ENCODE measurements at places on chromosomes 4 and X.

GRCh38 chrX:103254171-103254824, 657 bp downstream of the TCEAL8 start:
- DNase-seq: peak; percentile 49

DNA sequence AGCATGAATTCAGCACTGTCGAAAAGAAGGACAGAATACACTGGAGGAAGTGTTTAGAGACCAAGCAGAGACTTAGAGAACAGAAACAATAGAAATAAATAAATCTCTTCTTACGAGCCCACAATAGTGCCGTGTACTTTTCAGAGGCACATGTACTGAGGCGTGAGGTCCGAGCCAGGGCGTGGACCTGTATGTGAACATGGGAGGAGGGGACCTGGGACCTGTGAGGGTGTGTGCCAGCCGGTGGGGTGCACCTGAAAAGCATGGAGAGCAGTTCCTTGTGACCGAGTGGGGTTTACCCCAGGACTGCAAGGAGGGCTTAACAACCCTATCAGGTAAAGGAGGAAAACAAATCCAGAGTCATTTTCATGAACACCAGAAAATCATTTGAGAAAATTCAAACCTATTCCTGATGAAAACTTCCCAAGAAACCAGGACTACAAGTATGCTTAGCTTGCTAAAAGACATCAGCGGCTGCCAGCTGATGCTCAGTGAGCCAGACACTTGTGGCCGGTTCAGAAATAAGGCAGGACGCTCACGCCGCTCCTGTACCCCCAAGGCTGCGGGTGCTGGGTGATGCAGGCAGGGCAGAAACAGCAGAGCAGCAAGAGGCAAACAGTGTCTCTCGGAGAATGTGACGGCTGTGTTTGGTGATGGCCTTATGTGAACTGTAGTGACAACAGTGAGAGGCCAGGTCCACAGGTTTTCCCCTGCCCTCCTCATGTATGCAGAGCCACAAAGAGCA, 37.1 kb downstream of the NELFA start:
- no peak for DNase-seq

- DNase-seq: no peak
Measured at GRCh38 chr4:140266958-140267568, 106.4 kb upstream of the SCOC start.

DNA sequence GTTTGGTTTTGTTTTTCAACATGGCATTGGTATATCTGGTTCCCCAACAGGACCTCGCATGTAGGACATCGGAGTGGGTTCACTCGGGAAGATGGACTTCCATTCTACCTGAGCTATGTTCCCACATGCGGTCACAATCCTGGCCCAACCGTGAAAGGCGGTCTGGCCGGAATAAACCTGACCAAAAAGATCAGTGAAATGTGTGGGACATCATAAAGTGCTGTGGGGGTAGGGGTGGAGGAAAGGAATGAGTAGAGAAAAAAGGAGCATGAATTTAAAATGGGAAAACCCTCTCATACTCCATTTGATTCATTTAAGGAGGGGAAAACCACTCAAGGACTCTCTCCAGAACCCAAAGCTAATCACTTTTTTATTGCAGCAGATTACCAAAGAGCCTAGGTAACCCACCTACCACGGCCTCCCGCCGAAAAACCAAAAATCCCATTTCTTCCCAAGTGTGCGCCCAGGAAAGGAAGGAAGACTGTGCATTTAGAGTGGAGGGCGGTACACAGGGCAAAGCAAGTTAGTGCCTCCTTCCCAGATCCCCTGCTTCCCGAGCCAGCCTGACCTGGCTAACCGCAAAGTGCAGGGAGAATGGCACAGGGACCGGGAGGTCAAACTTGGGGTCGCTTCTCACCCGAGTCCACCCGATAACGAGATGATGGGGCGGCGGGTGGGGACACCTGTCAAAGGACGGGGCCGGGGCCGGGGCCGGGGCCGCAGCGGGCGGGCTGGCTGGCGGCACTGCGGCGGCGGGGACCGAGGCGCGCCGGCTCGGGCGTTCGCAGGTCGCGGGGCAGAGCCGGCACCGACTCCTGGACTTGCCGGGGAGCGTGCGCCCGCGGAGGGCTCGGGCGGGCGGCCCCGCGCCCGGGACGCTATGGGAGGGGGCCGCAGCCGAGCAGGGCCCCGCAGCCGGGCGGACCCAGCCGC, 669 bp downstream of the TMEM150C start:
- no peak for DNase-seq

- no peak for DNase-seq
Measured at GRCh38 chr4:77706717-77707116, 101.1 kb downstream of the CXCL13 start.

DNA sequence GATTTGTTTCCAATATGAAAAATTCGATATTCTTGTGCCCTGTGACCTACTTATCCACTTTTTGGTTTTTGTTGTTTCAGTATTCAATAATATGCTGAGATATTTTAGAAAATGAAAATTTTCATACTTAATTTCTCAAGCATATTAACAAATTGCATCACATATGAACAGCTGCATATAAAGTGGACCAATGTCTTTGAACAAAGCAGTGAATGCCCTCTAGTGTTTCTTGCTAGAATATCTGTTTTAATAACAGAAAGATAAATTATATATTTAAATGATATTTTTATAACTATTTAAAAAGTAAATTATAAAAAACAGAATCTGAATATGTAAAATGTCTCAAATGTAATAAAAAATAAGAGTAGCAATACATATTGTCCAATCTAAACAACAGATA, 31.7 kb upstream of the INTU start:
- DNase-seq: no peak

DNA sequence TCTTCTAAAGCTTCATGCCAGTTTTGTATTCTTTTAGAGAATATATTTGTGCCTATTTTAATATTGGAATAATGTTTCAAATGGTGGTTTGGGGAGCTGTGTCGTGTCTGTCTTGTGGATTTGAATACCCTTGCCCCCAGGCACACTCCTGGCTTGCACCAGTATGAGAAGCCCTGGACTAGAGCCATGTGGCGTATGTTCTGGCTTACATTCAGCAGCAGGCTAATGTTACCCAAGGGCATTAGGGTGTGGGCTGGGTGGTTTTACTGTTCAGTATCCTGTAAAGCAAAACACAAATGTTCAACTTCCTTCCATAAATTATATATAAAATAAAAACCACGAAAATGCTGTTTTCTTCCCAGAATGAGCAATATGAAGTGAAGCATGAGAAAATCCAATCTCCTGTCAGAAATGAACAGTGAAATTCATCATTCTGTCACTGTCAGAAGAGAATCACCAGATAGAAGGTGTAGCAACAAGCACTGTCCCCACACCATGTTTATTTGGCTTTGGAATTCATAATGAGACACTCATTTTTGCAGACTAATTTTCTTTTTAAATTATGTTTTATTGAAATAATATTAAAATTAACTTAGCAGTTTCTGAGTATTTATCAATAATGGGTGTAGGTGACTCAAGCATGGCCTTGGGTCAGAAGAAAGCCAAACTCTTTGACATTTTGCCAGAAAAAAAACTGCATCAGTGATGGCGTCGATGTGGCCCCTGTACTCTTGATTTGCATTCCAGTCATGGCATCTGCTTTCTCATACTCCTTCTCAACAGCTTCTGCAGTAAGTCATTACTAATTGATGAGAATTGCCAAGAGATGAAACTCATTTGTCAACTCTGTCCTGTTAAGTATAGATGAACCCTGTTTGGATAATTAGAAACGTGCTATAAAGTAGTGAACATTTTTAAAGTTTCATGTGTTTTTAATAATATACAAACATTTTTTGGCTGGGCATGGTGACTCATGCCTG, 43.8 kb downstream of the WWC2 start:
- no peak for DNase-seq

DNA sequence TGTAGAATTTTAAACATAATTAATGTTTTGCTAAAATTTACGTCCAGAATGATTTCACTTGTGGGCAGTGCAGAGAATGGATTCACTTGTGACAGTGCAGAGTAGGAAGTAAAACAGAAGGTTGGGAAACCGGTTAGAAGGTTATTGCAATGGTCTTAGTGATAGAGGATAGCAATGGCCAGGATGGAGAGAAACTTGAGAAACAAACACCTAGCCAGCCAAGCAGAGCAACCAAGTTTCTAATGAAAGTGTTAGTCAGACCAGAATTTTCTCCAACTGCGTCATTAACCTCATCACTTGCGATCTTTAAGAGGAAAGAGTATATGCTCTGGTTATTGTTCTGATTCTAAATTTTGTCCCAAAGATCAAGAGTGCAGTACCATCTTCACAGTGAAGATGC, 50.0 kb upstream of the TBC1D9 start:
- no peak for DNase-seq

DNA sequence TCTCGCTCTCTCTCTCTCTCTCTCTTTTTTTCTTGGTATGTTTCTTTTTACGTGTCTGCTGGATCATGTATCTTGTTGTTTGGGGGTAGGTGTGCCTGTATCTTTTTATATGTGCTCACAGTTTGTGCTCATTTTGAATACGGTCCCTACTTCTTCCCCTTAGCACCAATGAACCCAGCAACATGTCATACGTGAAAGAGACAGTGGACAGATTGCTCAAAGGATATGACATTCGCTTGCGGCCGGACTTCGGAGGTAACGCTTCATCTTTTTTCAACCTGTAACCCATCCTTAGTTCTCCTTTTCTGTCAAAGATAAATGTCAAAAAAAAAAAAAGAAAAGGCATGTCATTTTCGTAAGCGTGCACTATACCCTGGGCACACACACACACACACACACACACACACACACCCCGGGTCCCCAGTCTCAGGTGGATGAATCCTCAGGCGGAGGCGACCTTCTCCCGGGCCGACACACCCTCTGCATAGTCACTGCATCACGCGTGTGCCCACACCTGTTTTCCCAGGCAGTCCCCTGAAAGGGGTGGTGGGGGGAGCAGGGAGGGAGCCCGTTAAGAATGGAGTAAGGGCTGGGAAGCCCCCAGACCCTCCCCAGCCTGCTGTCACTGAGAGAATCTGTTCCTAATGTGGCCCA, 511 bp downstream of the GABRB1 start:
- no peak for DNase-seq

GRCh38 chr4:76706581-76706980, 191.4 kb downstream of the SOWAHB start:
- DNase-seq: no peak

DNA sequence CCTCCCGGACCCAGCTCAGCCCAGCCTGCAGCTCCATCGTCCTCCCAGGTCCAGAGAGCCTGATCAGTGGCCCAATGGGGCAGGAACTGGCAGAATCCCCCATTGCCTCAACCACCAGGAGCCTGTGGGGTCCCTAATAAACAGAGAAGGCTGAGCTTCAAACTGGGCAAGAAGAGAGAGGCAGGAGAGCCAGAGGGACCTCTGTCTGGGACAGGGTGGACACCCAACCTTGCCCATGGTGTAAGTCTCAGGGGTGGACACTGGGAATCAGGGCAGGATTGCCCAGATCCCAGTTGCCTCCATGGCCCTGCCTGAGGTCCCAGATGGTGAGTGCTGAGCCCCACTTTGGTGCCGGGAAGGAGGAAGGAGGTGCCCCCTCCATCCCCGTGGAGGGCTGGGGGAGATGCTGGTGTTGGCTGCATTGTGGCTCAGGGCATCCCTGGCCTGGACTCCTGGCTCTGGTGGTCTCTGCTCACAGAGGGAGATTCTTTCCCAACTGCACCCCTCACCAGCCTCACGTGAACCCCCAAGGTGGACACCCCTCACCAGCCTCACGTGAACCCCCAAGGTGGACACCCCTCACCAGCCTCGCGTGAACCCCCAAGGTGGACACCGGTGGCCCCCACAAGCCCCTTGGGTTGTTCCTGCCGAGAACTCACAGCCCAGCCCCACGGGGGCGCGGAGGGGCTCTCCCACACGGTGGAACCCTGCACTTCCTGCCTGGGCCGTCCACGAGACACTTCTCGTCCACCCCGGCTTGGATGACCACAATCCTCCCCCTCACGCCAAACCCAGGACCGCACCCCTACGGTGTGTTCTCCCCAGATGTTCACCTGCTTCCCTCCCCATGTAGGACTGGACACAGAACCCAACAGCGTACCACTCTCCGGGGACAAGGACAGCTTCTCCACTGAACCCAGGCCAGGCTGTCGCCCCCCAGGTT, 5.4 kb downstream of the CPLX1 start:
- no peak for DNase-seq

DNA sequence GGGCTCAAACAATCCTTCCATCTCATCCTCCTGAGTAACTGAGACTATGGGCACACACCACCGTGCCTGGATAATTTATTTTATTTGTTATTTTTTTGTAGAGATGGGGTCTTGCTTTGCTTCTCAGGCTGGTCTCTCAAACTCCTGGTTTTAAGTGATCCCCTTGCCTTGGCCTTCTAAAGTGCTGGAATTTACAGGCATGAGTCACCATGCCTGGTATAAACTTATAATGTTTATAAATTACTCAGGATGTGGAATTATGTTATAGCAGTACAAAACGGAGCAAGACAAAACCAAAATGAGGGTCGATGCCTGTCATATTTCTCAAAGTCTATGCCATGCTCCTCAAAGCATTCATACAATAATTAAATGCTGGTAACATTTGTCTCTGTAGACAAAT, 29.8 kb upstream of the TEX13C start:
- no peak for DNase-seq

DNA sequence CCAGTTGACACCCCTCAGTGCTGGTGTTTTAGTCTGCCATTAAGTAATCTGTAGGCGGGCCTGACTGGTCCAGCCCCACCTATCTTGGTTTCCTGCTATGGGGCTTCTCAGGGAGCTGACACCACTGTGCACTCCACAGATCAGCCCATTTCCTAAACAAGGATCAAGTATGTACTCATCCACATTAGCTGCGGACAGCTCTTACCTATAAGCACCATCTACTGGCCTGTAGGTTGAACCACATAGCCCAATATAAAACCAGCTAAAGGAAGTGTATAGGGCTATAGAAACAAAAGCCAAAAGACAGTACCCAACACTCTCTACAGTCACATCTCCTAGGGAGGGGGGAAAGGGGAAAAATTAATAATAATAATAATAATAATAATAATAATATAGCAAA, 353.5 kb upstream of the CXorf51B start:
- DNase-seq: no peak

- no peak for DNase-seq
Measured at GRCh38 chr4:76747563-76747962, 150.4 kb downstream of the SOWAHB start.

DNA sequence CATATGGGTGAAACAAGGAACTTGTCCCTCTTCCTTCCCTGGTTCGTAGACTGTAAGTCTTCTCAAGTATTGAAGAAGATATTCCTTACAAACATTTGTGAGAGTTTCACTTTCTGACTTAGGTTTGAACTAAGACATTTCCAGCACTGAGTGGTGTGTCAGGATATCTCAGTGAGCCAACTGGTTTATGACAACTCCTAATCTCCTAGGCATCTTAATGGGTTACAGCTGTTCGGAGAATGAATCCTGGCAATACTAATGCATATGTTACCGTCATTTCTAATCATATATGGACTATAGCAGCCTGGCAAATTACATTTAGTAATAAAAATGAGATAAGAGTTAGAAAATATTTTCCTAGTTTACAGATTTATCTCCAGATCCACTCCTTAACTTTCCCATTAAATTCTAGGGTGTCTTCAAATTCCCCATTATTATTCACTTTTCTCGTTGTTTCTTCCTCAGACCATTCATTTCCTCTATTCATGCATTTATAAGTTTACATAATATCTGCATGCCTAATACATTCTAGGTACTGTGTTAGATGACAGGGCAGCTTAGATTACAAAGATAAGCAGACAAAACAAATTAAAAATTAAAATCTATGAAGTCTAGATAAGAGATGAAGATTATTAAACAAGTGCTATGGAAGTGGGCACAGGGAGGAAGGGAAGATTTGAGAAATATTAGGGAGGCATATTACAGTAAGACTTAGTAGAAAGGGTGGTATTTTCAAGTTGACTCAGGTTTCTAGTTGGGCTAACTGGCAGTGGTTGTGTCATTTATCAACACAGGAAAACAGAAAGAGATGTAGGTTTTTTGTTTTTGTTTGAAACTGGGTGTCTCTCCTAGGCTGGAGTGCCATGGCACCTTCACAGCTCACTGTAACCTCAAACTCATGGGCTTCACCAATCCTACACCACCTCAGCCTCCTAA, 173.9 kb downstream of the WDFY3 start:
- no peak for DNase-seq
